ENCODE measurements at places on chromosomes 5 and 9.
A peak's percentile ranks its signal among the peaks of the same experiment; 100 is the strongest.

DNA sequence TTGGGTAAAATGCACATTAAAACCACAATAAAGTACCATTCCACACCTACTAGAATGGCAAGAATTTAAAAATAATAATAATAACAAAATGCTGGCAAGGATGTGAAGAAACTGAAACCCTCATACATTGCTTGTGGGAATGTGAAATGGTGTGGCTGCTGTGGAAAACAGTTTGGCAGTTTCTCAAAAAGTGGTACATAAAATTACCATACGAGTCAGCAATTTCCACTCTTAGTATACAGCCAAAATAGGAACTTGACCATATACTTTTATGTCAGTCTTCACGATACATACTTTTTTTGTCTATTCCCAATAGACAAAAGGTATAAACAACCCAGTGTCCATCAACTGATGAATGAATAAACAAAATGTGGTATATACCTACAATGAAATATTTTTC is 15.6 kb downstream of the FKBP15 start:
- DNase-seq, result no peak

- DNase-seq, result no peak
Measured at GRCh38 chr5:153792305-153792704, 246.4 kb downstream of the FAM114A2 start.

DNA sequence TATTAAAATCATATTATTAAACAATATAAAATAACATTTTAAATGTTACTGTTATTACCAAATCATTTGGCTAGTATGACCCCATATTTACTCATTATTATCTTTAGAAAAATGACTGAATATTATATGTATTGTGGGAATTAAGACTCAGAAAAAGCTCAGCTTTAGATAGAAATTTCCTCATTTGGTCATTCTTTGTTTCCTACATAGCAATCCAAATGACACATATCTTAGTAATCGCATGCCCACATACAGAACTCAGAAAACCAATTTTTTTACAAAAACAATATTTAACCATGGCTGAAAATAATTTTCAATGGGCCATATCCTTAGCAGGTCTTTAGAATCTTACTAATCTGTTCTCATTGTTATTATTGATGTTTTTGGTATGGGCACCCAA is 53.8 kb upstream of the TSLP start:
- no peak for DNase-seq

DNA sequence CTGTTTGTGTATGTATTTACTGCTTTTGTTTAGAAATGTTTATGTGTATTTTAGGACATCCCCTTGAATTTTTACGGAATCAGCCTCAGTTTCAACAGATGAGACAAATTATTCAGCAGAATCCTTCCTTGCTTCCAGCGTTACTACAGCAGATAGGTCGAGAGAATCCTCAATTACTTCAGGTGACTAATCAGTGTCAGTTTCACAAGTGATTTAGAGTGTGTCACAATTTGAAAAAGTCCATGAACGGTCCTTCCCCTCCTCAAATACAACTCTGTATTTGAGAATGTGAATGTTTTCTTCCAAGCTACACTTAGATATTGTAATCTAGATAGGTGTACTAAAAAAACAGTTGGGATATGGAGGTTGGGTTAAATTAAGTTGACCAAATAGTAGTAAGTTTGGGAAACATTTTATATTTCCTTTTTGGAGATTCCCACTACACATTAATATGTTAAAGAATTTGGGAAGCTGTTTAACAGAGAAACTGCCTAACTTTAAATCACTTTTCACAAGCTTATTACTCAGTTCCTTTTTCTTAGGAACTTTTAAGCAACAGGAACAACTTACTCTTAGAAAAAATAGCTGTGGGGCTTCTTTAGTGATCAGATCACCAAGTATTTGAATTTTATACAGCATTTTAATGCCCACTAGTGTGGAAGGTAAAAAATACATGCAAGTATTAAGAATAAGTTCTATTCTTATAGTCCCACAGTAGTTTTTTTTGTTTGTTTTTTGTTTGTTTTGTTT is 40.9 kb downstream of the RAD23B start:
- no peak for DNase-seq

DNA sequence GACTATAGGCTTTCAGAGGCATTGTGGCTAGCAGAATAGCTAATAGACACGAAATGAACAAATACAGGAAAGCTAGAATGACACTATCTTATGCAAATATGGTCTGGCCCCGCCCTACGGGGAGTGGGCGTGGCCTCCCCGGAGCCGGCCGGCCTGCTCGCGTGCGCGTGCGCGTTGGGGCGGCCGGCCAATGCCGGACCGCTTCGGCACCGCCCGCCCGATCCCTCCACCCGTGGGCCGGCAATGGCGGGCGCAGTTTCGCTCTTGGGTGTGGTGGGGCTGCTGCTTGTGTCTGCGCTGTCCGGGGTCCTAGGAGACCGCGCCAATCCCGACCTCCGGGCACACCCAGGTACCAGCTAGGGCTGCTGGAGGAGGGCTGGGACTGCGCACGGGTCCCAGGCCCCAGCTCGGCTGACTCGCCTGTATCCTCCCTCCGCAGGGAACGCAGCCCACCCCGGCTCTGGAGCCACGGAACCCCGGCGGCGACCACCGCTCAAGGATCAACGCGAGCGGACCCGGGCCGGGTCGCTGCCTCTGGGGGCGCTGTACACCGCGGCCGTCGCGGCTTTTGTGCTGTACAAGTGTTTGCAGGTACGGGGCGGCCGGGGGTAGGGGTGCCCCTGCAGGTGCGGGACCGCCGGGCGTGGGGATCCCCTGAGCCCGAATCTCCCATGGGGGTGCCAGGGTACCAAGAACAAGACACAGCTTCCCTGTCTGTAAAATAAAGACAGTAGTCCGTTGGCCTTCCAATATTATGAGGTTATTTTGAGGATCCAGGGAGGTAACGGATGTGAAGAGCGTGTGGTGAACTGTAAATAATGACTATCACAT is at the start of gene CCDC107:
CCDC107 (plus strand) TSS at position 156 of the 831 bp plus-strand sequence; CDS start at position 244, 88 bp downstream.
- peak; percentile 59 for DNase-seq

DNA sequence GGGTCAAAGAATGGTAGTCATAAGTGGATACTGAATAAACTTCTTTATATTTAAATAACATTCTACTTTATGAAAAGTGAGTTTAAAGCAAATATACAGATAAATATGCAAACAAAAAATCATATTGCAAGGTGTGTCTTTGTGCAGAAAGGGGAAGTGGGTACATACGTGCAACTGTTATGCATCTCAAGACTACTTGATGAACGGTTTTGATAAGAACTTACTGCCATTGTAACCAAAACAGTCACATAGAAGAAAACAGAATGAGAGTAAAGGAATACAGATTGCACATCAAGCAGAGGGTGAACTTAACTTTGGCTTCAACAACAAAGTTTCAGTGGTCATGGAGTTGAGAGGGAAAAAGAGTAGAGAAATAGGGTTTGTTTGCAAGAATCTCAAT is 9.9 kb downstream of the CAMK4 start:
- DNase-seq, result no peak

GRCh38 chr5:55758231-55758630 is 20.4 kb downstream of the DDX4 start:
- DNase-seq, result no peak

DNA sequence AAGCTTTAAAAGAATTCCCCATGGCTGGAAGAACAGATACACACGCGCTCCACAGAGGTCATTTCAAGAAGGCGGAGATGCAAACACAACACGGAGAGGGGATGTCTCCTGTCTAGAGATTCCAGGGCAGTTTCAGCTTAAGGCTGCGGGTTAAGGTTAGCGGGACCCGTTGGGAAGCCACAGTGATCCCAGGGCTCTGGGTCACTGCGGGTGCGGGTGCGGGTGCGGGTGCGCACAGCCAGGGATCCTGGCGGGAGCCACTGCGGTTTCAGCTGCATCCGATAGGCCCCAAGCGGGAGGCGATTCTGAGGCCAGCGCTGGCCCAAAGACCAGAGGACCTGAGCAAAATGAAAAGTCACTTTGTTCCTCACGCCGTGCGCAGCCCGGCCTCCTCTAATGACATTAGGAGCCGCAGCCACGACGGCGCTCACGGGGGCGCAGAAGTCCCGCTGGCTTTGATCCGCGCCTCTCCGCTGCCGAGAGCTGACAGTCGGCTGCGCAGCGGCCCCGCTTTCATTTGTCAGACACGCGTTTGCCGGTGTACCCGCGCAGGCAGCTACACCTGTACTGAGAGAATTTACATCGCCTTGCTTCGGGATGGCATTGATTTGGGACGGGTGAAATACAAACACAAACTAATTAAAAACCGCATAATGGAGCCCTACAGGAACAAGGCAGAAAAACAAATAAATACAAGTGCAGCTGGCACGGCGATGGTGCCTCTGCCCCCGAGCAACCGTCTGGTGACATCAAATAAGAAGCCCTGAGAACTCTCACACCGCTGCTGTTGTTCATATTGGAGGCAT is 5.3 kb upstream of the IRX1 start:
- no peak for DNase-seq

DNA sequence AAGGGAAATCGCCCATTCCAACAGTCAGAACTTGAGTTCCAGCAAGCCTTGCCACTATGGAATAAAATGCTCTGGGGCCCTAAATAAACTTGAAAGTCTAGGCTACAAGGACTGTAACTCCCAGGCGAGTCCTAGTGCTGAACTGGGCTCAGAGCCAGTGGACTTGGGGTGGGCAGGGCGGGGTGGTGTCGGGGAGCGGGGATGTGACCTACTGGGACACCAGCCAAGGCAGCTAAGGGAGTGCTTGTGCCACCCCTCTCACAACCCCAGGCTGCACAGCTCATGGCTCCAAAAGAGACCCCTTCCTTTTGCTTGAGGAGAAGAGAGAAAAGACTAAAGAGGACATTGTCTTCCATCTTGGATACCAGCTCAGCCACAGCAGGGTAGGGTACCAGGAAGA is 61.5 kb downstream of the MEIKIN start:
- DNase-seq, result no peak

DNA sequence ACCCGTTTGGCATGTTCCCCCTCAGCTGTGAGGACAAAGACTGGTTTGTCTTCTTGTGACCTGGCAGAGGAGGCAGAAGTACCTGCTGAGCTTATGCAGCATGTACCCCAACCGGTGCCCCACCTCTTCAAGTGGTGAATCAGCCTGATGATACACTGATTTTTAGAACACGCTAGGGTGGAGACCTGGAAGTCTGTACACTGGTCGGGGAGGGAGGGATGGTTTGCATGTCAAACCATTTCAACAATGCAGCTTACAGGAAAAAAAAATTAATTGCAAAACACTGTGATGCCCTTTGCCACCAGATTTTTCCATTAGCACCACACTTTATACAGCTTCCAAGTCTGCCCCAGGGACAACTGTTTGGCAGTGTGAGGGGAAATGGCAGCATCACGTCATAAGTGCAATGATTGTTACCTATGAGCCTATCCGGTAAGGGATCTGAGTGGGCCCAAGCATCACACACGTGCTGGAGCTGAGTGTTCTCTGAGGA is 155.1 kb upstream of the DMRT1 start:
- peak; percentile 45 for DNase-seq

DNA sequence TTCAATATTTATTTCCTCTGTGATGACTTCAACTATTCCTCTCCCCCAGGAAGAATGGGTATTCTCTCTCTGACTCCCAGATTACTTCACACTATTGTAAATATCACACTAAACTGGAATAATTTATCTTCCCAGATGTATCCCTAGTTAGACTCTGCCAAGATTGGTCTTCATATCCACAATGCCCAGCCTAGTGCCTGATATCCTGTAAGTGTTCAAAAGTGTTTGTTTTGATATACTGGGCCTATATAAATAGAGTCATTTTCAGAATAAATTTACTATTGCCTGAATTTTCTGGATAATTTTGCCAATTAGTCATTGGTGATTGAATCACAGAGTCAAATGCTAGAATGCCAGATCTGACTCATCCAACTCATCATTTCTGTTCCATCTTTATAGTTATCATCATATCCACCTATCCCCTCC is 143.7 kb upstream of the TNC start:
- no peak for DNase-seq

DNA sequence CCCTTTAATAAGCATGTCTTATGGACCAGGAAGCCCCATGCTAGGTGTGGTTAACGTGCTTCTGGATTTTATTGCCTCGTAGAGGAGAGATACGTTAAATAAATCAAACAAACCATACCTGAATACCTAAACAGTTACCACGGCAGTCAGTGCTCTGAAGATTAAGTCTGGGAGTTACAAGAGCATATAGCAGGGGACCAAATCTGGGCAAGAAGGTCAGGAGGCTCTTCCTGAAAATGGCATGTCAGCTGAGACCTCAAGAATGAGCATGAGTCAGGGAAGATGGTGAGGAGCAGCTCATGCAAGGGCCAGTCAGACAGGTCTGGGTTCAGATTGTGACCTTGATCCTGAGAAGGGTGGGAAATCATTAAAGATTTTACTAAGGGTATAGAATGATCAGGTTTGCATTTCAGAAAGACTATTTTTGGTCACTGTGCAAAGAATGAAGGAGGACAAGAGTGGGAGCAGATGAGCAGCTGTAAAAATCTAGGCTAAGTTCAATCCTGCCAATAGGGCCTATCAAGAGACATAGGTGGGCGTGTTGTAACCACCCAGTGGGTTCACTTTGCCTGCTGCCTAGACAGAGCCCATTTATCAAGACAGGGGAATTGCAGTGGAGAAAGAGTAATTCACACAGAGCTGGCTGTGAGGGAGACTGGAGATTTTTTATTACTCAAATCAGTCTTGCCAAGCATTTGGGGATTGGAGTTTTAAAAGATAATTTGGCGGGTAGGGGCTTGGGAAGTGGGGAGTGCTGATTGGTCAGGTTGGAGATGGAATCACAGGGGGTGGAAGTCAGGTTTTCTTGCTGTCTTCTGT is 4.8 kb upstream of the ZNF366 start:
- DNase-seq, result peak; percentile 41

GRCh38 chr9:88950341-88951154 is 40.7 kb upstream of the S1PR3 start:
- DNase-seq, result peak; percentile 89

DNA sequence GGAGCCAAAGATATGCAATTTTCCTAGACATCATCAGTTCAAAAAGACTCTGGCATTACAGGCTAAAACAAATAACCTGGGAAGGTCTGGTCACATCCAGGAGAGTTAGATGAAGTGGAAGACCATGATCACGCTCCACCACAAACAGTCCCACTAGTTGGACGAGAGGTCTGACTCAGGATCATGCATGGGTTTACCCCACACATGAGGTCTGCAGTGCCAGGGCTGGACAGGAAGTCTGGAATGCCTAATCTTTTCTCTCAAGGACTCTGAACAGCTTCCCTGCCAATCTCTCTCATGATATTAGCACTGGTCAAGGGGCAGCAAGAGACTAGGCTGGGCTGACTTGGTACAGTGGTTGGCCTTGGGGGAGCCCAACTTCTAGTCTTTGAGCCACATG is 7.1 kb downstream of the PRUNE2 start:
- peak; percentile 59 for DNase-seq

GRCh38 chr9:126599047-126599650 is 14.6 kb upstream of the LMX1B start:
- no peak for DNase-seq

GRCh38 chr9:136550439-136551289 is 4.8 kb upstream of the NOTCH1 start:
- no peak for DNase-seq

GRCh38 chr5:129672006-129672405 is 75.9 kb upstream of the MINAR2 start:
- no peak for DNase-seq

- DNase-seq, result peak; percentile 73
Measured at GRCh38 chr5:65055938-65056337, 287.2 kb downstream of the CWC27 start.
